ENCODE measurements at places on chromosomes 3 and 15.

- DNase-seq: no peak
Measured at GRCh38 chr15:51181905-51182304, 87.2 kb upstream of the TNFAIP8L3 start.

DNA sequence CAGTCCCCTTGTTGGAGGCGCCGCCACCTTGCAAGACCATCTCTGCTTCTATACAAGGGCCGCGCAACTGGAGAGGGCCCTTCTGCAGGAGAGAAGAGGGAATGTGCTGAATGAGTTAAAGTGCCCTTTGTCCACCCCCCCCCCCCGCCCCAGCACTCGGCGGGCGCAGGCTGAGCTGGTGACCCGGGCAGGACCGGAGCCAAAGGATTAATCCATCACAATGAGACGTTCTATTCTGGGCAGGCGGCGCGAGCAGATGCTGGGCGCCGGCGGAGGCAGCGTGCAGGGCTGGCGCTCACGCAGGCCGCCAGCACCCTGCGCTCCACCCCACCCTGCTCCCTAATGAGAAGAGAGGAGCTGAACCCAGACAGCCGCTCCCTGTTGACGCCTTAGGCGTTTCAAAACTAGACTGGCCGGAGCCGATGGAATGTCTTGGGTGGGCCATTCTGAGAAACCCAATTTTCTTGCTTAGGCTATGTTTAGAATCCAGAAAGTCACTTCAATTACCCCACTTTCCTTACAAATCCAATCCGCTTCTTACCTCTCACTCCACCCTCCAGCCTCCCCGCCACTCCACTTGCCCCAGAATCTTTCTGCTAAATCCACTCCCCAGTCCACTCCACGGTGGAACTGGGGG is 32.9 kb downstream of the GJD2 start:
- DNase-seq: peak; percentile 12

DNA sequence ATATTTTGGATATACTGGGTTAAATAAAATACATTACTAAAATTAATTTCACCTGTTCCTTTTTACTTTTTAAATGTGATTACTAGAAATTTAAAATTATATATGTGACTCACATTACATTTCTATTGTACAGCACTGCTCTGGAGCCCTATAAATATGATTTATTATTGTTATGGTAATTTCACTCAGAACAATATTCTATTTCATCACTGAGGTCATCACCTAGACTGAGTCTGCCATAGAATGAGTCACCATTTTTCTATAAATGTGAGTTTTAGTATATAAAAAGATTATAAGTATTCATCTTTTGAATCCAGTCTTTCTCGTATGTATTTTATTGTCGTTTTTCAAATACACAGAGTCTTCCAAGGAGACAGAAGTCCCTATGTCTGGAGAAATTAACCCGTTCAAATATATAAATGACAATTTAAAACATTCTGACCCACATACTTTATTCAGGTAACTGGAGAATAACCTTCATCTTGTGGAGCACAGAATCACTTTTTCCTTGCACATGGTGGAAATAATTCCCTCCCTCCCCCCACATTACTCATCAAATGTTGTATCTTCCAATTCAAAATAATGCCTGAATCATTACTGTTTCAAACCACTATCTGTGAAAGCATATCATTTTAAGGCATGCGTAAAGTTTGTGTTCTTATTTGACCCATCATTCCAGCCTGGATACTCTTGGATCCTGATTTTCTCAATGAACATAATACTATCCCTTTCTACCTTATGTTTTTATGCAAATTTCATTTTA is 30.0 kb downstream of the CHST14 start:
- DNase-seq: peak; percentile 63

DNA sequence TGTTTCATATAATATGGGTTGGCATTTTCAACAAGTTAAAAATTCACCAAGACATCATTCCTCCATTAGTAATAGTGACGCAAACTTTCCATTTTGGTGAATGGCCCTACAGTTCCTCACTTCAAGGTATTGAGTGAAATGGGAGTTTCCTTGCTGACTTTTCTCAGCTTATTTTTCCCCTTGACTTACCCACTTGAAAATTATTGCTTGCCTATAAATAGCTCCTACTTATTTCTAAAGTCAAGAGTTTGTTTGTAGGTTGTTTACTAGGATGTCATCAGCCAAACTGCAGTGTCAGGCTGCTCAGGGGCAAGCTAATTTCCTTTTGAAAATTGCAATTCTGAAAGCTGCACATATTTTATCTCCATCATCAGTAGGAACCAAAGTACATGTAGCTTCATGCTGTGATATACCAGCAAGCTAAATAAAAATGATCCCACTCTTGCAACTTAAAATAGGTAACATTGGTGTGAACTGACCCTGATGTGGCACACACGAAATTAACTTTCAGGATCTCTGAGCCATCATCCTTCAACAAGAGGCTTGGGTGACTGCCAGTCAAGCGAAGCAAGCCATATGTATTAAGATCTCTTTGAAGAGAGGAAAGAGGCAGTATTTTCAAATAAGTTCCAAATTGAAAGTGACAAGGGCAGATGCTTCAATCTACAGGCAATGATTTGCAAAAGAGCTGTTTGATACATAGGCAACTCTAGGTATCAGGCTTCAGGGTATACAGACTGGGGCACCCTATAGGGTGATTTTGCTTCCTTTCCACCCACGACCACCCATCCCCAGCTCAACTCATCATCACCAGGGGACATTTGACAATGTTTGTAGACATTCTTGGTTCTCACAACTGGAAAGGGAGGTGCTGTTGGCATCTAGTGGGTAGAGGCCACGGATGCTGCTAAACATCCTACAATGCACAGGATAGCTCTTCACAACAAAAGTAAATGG is 66.8 kb upstream of the RASGRP1 start:
- DNase-seq: no peak

- DNase-seq: no peak
Measured at GRCh38 chr3:29156086-29156715, 124.7 kb upstream of the RBMS3 start.

DNA sequence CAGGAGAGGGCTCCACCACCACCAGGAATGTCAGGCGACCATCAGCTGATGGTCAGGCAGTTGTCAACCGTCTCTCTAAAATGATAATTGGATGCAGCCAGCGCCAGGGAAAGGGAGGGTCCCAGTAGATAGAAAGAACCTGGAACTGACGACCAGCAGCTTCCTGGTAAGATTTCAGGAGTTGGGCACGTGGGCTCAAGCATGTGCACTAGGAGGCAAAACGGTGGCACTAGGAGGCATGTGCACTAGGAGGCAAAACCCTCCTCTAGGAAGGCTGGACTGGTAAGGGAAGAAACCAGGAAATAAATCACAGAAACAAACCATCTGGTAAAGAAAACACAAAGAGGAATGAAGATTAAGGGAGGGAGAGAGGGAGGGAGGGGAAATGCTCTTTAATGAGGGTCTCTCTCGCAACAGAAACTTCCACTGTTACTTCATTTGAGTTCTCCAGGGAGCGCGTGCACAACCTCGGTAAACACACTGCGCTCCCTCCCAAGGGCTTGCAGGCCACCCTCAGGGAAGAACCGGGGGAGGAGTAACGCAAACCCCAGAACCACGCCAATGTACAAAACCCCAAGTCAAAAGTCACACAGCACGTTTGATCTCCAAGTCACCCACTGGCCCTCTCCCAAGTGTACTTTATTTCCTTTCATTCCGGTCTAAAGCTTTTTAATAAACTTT is 116.7 kb downstream of the XXYLT1 start:
- DNase-seq: peak; percentile 46

- peak; percentile 11 for DNase-seq
Measured at GRCh38 chr3:176796371-176796770, 400.9 kb downstream of the TBL1XR1 start.

- peak; percentile 32 for DNase-seq
Measured at GRCh38 chr3:185423178-185423577, 60.2 kb downstream of the MAP3K13 start.

DNA sequence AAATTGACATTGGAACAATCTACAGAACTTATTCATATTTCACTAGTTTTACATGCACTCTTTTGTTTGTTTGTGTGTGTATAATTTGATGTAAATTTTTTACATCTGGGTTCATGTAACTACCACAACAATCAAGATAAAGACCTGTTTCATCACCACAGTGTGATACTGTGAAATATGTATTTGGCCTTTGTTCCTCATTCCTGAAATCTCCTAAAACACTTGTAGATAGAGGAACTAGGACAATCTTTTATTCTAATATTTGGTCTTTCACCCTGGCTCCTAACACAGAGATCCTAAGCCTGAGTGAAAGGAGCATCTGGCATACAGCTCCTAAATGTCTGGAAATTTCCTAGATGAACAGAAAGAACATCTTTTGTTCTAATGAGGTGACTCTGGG is 155.0 kb upstream of the GPR149 start:
- no peak for DNase-seq

DNA sequence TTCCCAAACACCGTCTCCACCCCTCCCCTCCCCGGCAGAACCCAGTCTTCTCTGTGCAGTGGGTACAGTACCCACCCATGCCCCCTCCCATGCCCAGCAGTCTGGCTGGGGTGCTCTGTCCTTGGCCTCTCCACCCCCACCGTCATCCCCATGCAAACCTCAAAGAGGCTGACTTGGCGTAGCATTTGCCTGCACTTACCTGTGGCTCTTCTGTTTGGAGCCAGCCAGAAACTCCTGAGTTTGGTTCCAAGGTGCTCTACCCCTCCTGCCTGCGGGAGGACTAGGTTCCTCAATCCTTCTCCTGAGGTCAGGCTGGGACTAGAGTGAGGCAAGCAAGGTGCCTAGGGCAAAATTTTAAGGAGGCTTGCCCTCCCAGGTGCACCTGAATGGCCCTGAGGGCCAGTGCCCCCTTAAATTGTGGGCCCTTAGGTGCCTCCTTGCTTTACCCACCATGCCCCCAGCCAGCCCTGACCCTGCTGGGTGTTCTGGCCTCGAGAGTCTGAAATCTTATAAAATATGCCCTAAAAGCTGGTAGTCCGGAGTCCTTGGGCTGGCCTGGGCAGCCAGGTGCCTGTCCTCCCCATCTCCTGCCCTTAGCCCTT is 47.1 kb upstream of the C15orf39 start:
- DNase-seq: no peak

Measured in fibroblast of mammary gland (primary cell).